ENCODE measurements at places on chromosomes 12 and 14. TPM values are rescaled to one million over a fixed set of nuclear protein-coding genes. Genes with fewer than 3 reads are reported as not detected.

DNA sequence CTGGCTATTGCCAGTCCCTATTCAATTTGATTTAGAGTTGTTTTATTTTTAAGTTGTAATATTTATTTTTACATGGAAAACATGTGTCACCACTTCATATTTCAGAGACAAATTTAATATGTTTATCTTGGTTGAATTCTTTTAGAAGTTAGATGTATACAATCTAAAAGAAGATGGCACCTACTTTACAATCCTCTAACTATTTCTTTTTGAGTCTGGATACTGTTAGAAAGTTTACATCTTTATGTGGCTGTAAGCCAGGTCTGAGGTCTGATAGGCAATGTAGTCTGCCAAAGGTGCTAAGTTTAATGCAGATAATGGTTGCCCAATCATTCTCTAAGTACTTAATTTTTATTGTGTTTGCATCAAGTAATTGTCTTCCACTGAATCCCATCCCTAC lies 7.2 kb upstream of the LMO3 start:
- DNase-seq, result no peak
- H3K27me3 ChIP-seq, result no peaks in the 10 kb centered on the region
- H3K4me1 ChIP-seq, result no peaks in the 10 kb centered on the region
- H3K4me3 ChIP-seq, result no peak overlapping the region
- no peak overlapping the region for H3K27ac ChIP-seq
- no peaks in the 10 kb centered on the region for H3K36me3 ChIP-seq

HOXC4 gene
- 0.98 TPM for total RNA-seq

DNA sequence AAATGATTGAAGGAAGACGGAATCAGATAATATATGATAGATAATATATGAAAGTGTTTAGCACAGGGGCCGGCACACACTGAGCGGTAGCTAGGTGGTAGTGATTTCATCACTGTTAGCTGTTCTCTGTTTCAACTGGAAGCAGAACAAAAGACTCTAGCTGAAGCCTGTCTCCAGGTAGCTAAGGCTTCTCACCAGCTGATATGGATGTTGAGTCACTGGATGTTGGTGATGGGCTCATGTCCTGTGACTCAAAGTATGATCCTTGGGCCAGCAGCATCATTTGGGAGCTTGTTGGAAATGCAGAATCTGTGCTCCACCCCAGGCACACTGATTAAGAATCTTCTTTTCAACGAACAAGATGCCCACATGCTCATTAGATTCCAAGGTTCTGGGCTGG lies 21.7 kb upstream of the KCNA5 start:
- DNase-seq, result no peak
- no peaks in the 10 kb centered on the region for H3K27me3 ChIP-seq

DACT1 gene
- total RNA-seq, result 15.0 TPM

GRCh38 chr12:95497031-95497430 lies 23.1 kb downstream of the METAP2 start:
- no peaks in the 10 kb centered on the region for H3K27me3 ChIP-seq
- DNase-seq, result no peak
- H3K36me3 ChIP-seq, result peaks cover 48% of the 10 kb centered on the region

GRCh38 chr12:122851820-122852219 lies 16.6 kb downstream of the HIP1R start:
- no peak for DNase-seq
- H3K36me3 ChIP-seq, result peaks cover 70% of the 10 kb centered on the region

BATF gene
- total RNA-seq, result 10.6 TPM

- no peaks in the 10 kb centered on the region for H3K4me1 ChIP-seq
- DNase-seq, result no peak
- no peaks in the 10 kb centered on the region for H3K27me3 ChIP-seq
- no peaks in the 10 kb centered on the region for H3K36me3 ChIP-seq
- H3K4me3 ChIP-seq, result no peak overlapping the region
Measured at GRCh38 chr12:12046401-12046800, 24.3 kb upstream of the BCL2L14 start.

DNA sequence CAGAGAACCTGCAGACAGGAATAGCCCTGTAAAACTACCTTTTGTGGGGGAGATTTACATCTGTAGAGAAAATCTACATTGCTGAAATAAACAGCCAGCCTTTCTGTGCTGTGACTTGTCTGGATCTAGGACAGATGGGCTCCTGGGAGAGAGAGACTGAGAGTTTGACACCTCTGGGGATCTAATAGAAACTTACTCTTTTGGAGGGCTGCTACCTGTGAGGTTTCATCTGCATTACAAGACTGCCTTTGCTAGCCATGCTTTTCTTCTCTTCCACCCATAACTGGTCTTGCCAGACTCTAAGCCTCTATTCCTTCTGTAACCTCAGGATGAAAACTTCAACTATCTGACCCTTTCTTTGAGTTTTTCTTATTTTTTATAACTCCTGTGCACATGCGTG lies 452.6 kb downstream of the ZFP36L1 start:
- no peaks in the 10 kb centered on the region for H3K4me1 ChIP-seq
- no peak for DNase-seq
- H3K27ac ChIP-seq, result no peak overlapping the region
- no peak overlapping the region for H3K4me3 ChIP-seq
- no peaks in the 10 kb centered on the region for H3K27me3 ChIP-seq
- H3K36me3 ChIP-seq, result no peaks in the 10 kb centered on the region

DNA sequence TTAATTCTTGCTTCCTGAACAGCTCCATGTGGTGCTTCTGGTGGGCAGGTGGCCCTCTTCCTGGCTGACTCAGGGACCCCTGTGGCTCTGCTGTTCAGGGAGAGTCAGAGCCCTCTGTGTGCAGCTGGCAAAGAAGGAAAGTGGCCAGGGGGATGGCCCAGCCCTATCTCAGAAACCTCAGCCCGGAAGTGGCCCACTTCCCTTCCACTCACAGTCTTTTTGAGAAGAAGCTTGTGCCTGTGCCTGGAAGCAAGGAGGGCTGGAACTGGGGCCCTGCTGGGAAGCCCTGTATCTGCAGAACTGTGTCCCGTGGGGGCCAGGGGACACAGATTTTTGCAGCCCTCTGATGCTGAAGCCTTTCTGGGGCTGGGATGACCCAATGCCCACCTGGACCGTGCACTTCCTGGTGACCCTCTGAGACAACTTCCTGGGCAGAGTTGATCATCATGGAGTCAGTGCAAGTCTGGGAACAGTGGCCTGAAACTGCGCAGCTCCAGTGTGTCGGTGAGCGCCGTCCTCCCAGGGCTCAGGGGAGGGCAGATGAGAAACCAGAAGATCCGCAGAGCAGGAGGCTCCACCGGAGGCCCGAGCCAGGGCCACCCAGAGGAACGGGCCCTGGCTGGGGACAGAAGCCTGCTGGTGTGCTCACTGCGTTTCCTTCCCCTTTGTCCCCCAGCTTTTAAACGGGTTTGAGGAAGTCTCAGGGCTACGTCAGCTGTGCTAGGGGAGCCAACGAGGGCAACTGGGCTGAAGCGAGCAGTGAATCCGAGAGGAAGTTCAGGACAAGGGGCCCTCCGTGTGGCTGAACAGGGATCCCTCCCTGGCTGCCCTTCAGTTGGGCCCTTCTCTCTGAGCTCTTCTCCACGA lies 217.4 kb upstream of the RTL1 start:
- no peak overlapping the region for H3K27ac ChIP-seq
- DNase-seq, result no peak
- H3K27me3 ChIP-seq, result no peaks in the 10 kb centered on the region
- peaks cover 15% of the 10 kb centered on the region for H3K4me1 ChIP-seq
- no peaks in the 10 kb centered on the region for H3K36me3 ChIP-seq
- peak overlapping the region; percentile 20 for H3K4me3 ChIP-seq

GRCh38 chr14:24337144-24337823 lies 2.4 kb upstream of the ADCY4 start:
- H3K27ac ChIP-seq, result no peak overlapping the region
- no peak for DNase-seq
- peaks cover 40% of the 10 kb centered on the region for H3K4me1 ChIP-seq

TPH2 gene
- total RNA-seq, result not detected

- H3K4me3 ChIP-seq, result no peak overlapping the region
- H3K36me3 ChIP-seq, result no peaks in the 10 kb centered on the region
Measured at GRCh38 chr12:83198291-83199015, 511.7 kb downstream of the TMTC2 start.

- peak overlapping the region; percentile 85 for H3K4me3 ChIP-seq
- peak; percentile 4 for DNase-seq
- peaks cover 20% of the 10 kb centered on the region for H3K36me3 ChIP-seq
- H3K27ac ChIP-seq, result peak overlapping the region; percentile 96
Measured at GRCh38 chr14:35405304-35405996, 901 bp upstream of the NFKBIA start.

GRCh38 chr12:130874696-130875095 lies 2.8 kb downstream of the RAN start:
- no peaks in the 10 kb centered on the region for H3K27me3 ChIP-seq
- H3K27ac ChIP-seq, result no peak overlapping the region
- peaks cover 27% of the 10 kb centered on the region for H3K36me3 ChIP-seq
- no peak for DNase-seq
- peaks cover 36% of the 10 kb centered on the region for H3K4me1 ChIP-seq
- no peak overlapping the region for H3K4me3 ChIP-seq

DNA sequence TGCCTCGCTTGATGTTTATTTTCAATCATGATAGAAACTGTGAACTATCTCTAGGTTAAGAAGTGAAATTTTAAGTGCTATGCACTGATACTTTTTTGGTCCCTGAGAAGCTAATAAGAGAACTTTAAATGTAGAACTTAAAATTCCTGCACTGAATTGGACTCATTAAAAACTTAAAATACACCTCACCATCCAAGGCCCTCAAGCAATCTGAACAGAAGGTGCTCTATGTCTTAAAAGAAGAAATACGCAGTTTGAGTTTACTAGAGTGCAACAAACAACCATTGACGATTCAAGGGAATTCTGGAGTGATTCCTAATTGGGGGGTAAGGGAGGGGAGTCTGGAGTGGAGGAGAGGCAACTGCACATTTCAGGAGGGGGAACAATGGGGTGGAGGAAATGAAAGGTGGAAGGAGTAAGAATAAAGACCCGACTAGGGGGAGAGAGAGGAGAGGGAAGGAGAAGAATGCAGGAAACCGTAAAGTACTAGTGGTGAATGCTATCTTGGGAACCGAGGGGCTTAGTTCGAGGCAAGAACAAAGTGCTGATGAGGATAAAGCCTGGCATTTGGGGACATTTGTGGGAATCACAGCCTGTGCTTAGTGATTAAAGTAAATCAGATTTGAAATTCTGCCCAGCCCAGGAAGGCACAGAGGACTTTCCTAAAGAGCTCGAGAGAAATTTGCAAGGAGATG lies 389.7 kb downstream of the AACS start:
- no peaks in the 10 kb centered on the region for H3K4me1 ChIP-seq
- H3K36me3 ChIP-seq, result no peaks in the 10 kb centered on the region
- no peak for DNase-seq
- no peak overlapping the region for H3K4me3 ChIP-seq
